ENCODE measurements at places on chromosomes 6 and 20.

DNA sequence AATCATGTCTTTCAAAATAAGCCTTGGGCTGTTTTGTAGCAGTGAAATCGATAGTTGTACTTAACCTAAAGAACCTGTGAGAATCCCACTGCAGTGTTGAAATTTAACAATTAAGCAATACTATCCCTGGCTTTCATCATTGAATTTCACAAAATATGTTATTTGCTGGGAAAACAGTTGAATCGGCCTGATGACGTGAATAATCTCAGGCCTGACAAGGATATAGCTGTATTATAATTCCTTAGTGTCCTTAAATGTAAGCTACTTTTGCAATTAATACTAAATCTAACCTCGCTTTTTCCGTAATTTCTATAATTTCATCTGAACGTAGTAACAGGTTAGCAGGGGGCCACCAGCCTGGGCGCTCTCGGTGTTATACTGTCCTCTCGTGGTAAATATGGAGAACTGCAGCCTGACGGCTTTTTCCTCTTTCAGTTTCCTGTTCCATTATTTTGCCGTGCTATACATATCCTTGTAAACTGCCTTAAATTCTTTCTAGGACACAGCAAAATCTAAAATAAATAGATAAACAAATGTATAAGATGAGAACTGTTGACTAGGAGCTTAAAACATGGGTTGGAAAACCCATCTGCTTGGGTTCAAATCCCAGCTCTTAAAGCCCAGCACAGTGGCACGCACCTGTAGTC is 24.0 kb downstream of the MTFR2 start:
- peak; percentile 17 for DNase-seq

DNA sequence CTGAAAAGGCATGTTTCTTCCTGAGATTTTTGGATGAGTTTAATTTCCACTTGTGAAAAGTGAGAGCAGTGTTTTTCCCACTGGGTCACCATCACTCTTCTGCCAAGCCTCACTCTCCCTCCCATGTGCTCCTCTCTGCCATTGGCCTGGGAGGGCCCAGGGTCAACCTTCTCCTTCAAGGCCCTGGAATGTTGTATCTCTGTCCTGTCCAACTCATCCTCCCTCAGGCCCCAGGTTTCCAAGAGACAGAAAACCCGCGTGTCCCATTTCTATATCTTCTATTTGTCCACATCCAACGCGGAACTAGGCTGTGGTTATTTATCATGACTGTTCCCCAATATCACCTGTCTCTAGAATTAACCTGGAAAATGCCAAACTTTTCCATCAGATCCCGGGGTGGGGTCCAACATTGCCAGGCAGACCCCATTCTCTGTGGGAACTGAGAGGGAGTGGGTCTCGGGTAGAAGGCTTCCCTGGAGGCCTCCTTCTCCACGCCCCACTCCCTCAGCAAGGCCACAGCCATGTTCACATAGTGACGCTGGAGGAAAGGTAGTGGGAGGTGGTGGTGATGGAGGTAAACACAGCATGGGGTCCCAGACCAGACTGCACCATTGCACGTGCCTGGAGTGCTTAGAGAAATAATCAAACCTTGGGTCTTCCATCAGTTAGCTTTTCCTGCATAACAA is 173.5 kb downstream of the SCP2D1 start:
- no peak for DNase-seq

DNA sequence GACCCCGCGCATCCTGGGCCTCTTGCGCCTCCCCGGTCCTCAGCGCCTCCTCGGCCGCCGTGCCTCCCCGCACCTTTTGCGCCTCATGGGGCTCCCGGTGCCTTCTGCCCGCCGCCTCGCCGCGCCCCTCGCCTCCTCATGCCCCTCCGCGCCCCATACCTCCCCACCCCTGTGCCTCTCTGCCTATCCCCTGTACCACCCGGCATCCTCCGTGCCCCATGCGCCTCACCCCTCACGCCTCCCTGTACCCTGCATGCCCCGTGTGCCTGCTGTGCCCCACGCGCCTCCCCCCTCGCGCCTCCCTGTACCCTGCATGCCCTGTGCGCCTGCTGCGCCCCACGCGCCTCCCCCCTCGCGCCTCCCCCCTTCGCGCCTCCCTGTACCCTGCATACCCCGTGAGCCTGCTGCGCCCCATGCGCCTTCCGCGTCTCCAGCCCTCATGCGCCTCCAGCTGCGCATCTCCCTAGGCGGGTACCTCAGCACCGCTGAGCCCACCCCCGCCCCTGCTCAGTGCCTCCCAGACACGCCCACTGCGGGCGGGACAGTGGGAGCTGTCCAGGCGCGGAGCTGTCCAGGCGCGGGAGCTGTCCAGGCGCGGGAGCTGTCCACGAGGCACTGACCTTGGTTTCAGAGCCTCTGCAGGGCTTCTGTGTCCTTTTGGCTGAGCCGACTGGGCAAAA is 37.1 kb downstream of the IGF2R start:
- no peak for DNase-seq

GRCh38 chr20:63321148-63321831 is 28.3 kb downstream of the COL20A1 start:
- DNase-seq = no peak

- no peak for DNase-seq
These were observed 197.2 kb upstream of the THEMIS start for GRCh38 chr6:128098000-128098581.

DNA sequence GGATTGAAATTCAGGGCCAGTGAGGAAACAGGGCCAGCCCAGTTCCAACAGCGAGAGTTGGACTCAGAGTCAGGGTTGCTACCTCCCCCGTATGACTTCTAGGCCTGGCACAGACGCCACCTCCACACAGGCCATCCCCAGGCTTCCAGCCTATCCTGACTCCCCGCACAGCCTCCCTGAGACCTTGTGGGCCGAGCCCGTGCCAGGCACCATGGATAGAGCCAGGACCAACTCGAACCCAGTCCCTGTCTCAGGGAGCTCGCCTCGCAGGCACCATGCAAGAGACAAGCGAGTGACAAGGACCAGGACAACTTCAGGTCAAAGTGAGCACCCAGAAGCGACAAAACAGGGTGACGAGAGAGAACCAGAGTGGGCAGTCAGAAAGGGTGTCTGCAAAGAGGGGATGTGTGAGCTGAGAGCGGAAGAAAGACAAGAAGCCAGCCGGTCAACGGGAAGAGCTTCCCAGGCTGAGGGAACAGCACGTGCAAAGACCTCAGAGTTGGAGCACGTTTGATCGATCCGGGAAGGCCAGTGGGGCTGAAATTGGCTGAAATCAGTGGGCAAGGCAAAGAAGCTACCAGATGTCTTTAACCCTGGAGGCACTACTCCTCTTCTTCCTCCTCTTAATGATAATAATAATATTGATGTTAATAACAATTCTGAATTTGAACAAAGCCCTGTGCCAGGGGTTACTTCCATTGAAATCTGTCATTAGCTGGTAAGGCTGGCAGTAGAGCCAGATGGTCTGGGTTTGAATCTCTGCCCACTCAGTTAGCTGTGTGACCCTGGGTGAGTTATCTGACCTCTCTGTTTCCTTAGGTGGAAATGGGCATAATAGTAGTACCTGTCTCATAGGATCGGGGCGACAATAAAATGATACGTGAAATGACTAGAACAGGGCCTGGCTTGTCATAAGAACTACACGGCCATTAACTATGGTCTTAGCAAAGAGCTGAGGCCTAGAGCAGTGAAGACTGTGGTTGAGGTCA is 45.0 kb downstream of the KIAA1755 start:
- no peak for DNase-seq

DNA sequence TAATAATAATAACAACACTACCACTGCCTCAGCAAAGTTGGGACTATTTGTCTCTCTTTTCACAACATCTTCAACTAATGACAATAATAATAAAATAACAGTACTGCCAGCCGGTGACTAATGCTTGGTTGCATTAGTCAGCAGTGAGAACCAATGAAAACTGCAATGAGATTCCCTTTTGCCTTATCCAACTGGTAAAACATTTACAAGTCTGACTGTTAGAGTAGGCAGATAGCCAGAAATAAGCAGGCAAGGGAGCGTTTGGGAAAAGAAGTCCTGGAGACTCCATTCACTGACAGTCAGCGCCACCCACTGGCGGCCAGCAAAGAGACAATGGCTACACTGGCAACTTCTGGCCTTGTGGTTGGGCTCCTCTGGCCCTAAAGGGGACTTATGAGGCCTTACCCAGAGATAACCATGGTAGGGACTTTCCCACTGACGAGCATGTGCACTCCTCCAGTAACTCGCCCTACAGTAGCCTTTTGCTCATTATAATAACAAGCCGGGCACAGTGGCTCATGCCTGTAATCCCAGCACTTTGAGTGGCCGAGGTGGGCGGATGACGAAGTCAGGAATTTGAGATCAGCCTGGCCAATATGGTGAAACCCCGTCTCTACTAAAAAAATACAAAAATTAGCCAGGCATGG is 3.4 kb upstream of the NSFL1C start:
- DNase-seq = peak; percentile 23

DNA sequence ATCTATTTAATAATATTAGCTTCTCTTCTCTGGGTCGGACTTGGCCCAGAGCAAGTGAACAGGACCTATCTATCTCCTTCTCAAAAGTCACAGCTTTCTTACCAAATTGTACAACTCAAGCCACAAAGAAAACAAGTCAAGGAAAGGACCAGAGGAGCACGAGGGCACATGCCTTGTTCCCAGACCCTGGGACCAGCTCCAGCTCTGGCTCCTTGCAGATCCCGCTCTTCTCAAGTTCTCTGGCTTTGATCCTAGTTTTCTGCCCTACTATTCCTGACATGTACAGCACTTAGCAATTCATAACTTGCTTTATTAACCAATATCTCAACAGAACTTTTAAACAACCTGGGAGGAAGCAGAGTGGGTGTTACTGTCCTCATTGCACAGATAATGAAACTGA is 185.9 kb downstream of the ESR1 start:
- no peak for DNase-seq

DNA sequence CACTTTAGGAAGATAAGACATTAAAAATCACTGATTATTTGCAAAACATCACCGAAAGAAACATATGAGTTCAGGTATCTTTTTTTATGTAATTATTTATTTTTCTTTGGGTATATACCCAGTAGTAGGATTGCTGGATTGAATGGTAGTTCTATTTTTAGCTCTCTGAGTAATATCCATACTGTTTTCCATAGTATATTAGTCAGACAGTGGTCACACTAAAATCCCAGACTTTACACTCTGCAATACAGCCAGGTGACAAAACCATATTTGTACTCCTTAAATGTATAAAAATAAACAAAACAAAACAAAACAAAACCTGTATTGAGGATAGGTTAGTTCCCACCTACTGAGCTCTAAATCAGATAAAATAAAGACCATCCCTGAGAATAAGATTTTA is 1024.3 kb upstream of the EYS start:
- DNase-seq = no peak

- no peak for DNase-seq
These were observed 104.3 kb downstream of the CDH26 start for GRCh38 chr20:60062431-60063047.

GRCh38 chr20:15945289-15945688 is 628.0 kb downstream of the KIF16B start:
- no peak for DNase-seq

DNA sequence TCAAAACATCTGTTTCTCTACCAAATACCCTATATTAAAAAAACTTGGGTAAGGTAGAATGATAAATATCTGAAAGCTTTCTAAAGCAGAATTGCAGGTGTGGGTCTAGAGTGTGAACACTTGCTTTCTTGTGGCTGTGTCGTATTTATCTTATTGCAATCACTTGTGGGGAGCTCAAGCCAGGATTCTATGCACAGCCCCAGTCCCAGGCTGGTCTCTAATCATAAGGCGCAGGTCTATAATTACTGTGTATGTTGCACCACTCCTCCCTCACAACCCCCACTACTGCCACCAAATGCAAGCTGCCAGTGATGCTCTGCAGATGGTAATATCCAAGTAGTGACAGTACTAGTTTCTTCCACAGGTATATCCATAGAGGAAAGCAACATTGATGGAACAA is 2.2 kb upstream of the E2F3 start:
- DNase-seq = no peak

DNA sequence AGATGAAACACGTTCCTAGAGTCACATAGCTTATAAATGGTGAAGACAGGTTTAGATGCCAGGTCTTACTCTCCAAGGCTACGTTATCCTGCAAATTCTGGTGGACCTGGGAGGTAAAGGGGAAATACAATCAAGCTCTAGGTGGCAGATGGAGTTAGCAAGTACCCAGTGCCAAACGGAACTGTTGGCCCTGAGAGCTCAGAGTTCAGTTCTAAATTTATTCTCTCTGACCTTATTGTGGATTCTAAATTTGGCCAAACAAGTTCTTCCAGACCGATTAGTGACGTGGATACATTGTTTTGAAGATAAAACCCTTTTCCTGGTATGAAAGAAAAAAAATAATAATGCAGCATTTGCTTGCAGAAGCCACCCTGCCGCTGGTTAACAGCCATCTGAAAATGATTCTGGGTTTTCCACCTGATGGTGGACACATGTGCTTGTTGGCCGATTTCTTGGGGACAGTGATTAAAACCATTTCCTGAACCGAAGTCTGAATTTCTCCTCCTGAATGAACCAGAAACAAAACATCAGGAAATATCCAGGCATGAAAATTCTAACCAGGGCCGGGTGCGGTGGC is 32.5 kb downstream of the RIPOR3 start:
- DNase-seq = no peak

- no peak for DNase-seq
These were observed 10.7 kb upstream of the GATA5 start for GRCh38 chr20:62486484-62486883.

DNA sequence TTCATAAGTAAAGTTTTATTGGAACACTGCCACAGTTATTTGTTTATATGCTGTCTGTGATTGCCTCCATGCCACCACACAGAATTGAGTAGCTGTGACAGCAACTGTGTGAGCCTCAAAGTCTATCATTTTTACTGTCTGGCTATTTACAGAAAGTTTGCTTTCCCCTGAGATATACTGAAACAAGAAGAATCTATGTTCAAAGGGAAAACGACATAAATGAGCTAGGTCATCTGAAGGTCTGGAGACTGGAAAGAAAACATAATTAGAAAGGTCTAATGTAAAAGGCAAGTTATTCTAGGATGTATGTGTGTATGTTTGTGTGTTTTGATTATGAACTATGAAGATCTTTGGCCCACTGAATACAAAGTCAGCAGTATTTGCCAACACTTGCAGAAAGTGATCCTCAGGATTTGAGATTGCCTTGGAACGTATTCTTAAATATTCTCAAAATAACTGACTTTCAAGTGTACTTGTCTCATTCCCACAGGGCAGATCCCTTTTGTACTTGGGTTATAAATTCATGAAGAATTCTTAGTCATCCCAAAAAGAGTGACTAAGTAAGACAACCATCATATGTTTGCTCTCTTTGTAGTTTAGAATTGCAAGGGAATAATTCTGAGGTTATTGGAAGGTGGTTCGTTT is 677.7 kb downstream of the DOK5 start:
- DNase-seq = no peak

DNA sequence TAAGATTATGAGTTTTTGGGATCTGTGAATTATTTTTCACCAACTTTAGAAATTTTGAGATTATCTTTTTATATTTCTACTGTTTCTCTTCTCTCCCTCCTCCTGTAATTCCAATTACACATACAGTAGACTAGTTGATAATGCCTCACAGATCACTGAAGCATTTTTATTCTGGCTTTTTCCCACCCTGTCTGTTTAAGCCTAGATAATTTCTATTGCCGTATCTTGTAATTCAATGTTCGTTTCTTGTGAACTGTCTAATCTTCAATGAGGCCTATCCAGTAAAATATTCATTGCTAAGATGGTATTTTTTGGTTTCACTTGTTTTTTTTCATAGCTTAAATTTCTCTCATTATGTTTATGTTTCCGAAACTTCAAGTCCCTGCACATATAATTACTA is 12.0 kb downstream of the MDN1 start:
- no peak for DNase-seq

- no peak for DNase-seq
These were observed 8.4 kb downstream of the MBOAT1 start for GRCh38 chr6:20203561-20204511.
